ENCODE measurements at places on chromosomes 2 and 18. TPM values are rescaled to one million over a fixed set of nuclear protein-coding genes. Genes with fewer than 3 reads are reported as not detected.

DNA sequence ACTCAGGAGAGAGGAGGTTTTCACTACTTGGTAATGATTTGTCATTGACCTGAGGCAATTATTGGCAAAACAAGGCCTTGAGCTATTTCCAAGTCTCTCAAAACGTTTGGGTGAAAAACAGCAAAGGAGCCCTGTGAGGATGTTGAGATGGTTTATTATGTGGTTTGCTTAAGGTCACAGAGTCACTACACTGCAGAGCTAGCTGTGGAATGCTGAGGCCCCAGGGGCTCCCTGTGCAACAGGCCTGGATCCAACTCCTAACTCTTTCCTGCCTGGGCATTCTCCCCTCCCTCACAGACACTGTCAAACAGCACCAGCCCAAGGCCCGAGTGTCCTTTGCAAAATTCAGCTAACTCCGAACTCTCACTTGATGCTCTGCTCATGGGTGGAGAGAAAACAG, 754.6 kb upstream of the SOX11 start:
- H3K4me3 ChIP-seq, result no peak overlapping the region
- no peaks in the 10 kb centered on the region for H3K27me3 ChIP-seq
- no peaks in the 10 kb centered on the region for H3K4me1 ChIP-seq
- no peak overlapping the region for H3K27ac ChIP-seq

GRCh38 chr18:38611036-38611964, 1045.7 kb upstream of the CELF4 start:
- no peak overlapping the region for H3K27ac ChIP-seq
- no peaks in the 10 kb centered on the region for H3K4me1 ChIP-seq
- no peaks in the 10 kb centered on the region for H3K36me3 ChIP-seq

DNA sequence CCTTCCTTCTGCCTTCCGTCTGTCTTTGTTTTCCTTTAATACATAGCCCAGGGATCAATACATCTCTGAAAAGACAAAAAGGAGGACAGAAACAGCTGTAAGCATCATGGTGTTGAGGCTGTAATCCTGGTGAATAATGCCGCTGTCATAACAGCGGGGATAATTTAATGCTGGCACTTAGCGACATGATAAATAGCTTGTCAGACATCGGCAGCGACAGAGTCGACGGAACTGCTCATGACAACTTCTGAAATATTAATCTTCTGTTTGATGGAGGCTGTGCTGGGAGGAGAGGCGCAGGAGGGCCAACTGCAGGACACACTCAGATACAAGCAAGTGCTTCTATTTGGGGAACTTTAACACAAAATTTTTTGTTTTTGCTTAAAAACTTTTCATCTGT, 602.2 kb downstream of the GALR1 start:
- no peak overlapping the region for H3K4me3 ChIP-seq
- no peak for DNase-seq
- H3K4me1 ChIP-seq, result no peaks in the 10 kb centered on the region
- H3K36me3 ChIP-seq, result no peaks in the 10 kb centered on the region

DNA sequence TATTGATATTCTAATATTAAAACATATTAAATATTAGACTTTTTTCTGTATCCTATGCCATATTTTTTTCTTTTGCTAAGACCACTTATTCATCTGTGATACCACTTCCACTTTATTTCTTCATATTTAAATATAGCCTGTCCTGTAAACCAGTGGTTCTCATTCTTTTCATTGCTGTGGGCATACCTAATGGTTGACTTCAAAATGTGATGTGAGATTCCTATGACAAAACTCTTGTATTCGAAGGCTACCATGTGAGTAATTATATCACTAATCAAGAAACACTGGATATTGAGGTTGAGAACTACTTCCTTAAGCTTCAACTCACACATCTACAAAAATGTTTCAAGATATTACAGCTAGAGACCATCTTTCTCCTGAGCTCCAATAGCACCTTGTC, 3.6 kb downstream of the SCRN3 start:
- H3K4me3 ChIP-seq, result no peak overlapping the region
- no peaks in the 10 kb centered on the region for H3K27me3 ChIP-seq
- no peak overlapping the region for H3K27ac ChIP-seq
- no peak for DNase-seq
- peaks cover 36% of the 10 kb centered on the region for H3K36me3 ChIP-seq

DNA sequence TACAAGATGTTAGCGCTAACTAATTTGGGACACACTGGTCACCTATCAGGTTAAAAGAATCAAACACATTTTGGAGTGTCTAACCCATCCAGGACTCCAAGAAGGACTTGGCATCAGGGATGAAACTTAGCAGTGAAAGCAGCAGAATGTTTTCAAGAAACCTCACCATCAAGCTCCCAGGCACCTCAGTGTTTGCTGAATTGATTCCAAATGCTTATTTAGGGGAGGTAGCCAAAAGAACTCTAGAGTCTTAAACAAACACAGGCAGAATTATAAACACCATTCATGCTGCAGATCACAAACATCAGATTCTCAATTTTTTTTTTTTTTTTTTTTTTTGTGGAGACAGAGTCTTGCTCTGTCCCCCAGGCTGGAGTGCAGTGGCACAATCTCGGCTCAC, 122.8 kb upstream of the UXS1 start:
- no peak overlapping the region for H3K27ac ChIP-seq
- H3K4me1 ChIP-seq, result no peaks in the 10 kb centered on the region
- no peak overlapping the region for H3K4me3 ChIP-seq
- no peaks in the 10 kb centered on the region for H3K27me3 ChIP-seq
- no peaks in the 10 kb centered on the region for H3K36me3 ChIP-seq

DNA sequence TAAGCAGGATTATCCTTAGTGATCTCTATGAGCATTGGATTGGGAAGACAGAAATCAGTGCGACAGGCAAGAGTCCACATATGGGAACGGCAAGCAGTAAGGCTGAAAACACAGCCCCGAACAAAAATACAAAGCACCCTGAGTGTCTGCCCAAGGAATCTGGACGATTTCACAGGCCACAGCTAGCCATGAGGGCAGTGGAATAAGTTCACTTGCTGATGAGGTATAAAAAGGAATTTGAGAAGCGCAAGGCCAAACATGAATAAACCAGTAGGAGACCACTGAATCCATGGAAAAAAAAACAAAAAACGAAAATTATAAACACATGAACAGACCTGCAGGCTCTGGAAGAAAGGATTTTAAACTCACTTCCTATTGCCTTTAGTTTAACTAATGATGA, 24.3 kb downstream of the WDSUB1 start:
- H3K4me3 ChIP-seq, result no peak overlapping the region
- H3K36me3 ChIP-seq, result peaks cover 4% of the 10 kb centered on the region
- H3K4me1 ChIP-seq, result no peaks in the 10 kb centered on the region
- no peak for DNase-seq
- H3K27me3 ChIP-seq, result no peaks in the 10 kb centered on the region

- peaks cover 3% of the 10 kb centered on the region for H3K4me1 ChIP-seq
- DNase-seq, result no peak
- no peak overlapping the region for H3K27ac ChIP-seq
These were observed 6.0 kb downstream of the DNER start for GRCh38 chr2:229708335-229708734.

DNA sequence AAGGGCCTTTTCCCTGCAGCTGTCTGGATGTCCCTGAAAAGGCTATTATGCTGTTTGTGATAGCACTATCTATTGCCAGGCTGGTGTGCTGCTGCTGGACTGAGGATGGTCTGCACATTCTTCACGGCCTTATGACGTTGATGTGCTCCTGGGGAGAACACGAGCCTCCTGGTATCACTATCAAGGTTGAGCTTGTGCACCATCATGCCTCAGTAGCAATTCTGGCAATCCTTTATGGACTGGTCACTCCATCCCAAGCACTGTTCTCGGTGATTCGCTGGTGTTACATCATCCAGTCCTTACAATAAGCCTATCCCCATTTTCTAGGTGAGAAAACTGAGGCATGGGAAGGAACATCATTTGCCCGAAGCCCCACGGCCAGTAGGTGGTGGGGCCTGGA, 18.2 kb upstream of the CCBE1 start:
- no peaks in the 10 kb centered on the region for H3K36me3 ChIP-seq
- no peaks in the 10 kb centered on the region for H3K4me1 ChIP-seq
- no peak overlapping the region for H3K4me3 ChIP-seq
- no peak overlapping the region for H3K27ac ChIP-seq
- no peak for DNase-seq

DNA sequence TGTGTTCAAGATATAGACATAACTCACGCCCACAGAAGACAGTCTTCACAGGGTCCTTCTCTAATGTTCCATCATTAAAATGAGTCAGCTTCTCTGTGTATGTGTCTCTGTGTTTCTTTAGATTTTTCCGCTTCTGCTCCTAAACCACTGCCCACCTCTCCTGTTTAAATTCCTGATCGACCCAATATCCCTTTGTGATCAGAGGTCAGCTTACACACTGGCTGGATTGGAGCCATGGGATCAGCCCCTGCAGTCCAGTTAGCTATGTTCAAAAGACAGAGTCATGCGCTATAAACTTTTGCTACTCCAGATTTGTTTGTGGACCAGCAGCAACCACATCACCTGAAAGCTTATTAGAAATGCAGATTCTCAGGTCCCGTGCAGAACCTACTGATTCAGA, 229.2 kb downstream of the C1D start:
- H3K4me1 ChIP-seq, result no peaks in the 10 kb centered on the region
- no peak for DNase-seq
- no peaks in the 10 kb centered on the region for H3K36me3 ChIP-seq
- H3K27ac ChIP-seq, result no peak overlapping the region
- no peaks in the 10 kb centered on the region for H3K27me3 ChIP-seq
- H3K4me3 ChIP-seq, result no peak overlapping the region

GRCh38 chr2:234792621-234793022, 159.2 kb upstream of the SH3BP4 start:
- H3K27me3 ChIP-seq, result no peaks in the 10 kb centered on the region
- no peaks in the 10 kb centered on the region for H3K4me1 ChIP-seq
- DNase-seq, result no peak
- no peak overlapping the region for H3K27ac ChIP-seq
- no peak overlapping the region for H3K4me3 ChIP-seq

- H3K4me3 ChIP-seq, result no peak overlapping the region
- no peaks in the 10 kb centered on the region for H3K4me1 ChIP-seq
- no peaks in the 10 kb centered on the region for H3K27me3 ChIP-seq
- DNase-seq, result no peak
- no peak overlapping the region for H3K27ac ChIP-seq
These were observed 211.2 kb downstream of the NAPG start for GRCh38 chr18:10736984-10737383.

- no peaks in the 10 kb centered on the region for H3K4me1 ChIP-seq
- H3K27me3 ChIP-seq, result no peaks in the 10 kb centered on the region
- no peaks in the 10 kb centered on the region for H3K36me3 ChIP-seq
- no peak overlapping the region for H3K4me3 ChIP-seq
- H3K27ac ChIP-seq, result no peak overlapping the region
These were observed 159.1 kb upstream of the LHCGR start for GRCh38 chr2:48914477-48915089.

- no peaks in the 10 kb centered on the region for H3K36me3 ChIP-seq
These were observed 93.7 kb downstream of the DYNAP start for GRCh38 chr18:54684784-54685183.

DNA sequence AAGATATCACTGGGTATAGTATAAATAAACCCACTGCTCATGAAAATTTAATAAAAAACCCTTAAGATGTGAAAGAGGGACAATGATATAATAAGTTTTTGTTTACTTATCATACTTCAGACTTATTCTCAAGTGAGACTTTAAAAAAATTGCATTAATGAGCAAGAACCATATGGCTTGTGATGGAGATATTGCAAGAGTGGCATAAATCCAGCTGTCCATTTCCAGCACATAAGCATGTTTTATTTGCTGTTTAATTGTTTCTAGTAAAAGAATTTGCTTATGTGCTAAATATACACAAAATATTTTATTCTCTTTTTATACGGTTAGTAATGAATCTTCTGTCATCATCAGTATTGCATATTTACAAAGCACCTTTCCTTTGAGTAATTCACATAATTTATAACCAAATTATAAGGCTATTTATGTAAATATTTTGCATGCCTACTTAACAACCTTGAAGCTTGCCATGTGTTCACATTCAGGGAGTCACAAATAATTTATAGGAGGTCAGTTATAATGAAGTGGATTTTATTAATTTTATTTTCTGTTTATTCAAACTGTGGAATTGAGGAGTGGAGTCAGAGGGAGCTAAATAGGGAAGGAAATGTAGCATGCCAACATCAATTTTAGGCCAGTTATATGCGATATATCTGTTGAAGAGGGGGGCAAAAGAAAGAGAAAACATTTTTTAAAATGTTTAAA, 318.5 kb upstream of the CWC22 start:
- H3K36me3 ChIP-seq, result no peaks in the 10 kb centered on the region
- H3K4me1 ChIP-seq, result no peaks in the 10 kb centered on the region
- no peak overlapping the region for H3K4me3 ChIP-seq
- no peaks in the 10 kb centered on the region for H3K27me3 ChIP-seq
- H3K27ac ChIP-seq, result no peak overlapping the region

DNA sequence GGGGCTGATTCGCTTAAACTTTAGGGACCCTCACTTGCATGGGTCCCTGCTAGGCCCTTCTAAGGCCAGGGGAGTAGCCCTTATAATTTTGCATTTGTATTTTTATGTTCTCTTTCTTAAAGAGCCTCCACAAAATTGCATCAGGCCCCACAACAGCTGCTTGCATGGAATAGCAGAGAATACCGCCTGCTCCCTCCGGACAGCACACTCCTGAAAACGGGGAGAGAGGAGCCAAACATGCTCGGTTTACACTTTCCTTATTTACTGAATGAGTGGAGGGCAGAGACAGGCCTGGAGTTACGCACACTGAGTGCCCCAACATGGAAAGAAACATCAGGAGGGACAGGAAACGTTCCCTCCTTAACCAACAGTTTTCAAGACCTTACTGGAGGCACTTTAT, 132.2 kb downstream of the ANTXR1 start:
- H3K4me1 ChIP-seq, result no peaks in the 10 kb centered on the region
- H3K36me3 ChIP-seq, result no peaks in the 10 kb centered on the region
- no peak for DNase-seq
- no peaks in the 10 kb centered on the region for H3K27me3 ChIP-seq
- no peak overlapping the region for H3K27ac ChIP-seq
- no peak overlapping the region for H3K4me3 ChIP-seq

GRCh38 chr2:80496346-80496745, 191.8 kb upstream of the LRRTM1 start:
- DNase-seq, result no peak
- no peaks in the 10 kb centered on the region for H3K36me3 ChIP-seq
- H3K4me1 ChIP-seq, result no peaks in the 10 kb centered on the region
- H3K27me3 ChIP-seq, result no peaks in the 10 kb centered on the region

GRCh38 chr2:86764661-86765309, 25.9 kb downstream of the CD8A start:
- no peak for DNase-seq
- no peaks in the 10 kb centered on the region for H3K4me1 ChIP-seq
- no peak overlapping the region for H3K27ac ChIP-seq
- H3K36me3 ChIP-seq, result peaks cover 43% of the 10 kb centered on the region

The HRH4 gene
- total RNA-seq, result 0.22 TPM

The ZNF804A gene
- not detected for total RNA-seq

The EML6 gene
- 0.34 TPM for total RNA-seq

The SLC5A7 gene
- total RNA-seq, result not detected

The NOL4 gene
- not detected for total RNA-seq

The E2F6 gene
- 3.5 TPM for total RNA-seq

The OLA1 gene
- 40.5 TPM for total RNA-seq

The KLF11 gene
- total RNA-seq, result 29.6 TPM

The CIDEA gene
- total RNA-seq, result not detected

The CELF4 gene
- total RNA-seq, result not detected

The TMBIM1 gene
- total RNA-seq, result 102 TPM
